ENCODE measurements at places on chromosomes 11 and 22. TPM values are rescaled to one million over a fixed set of nuclear protein-coding genes. Genes with fewer than 3 reads are reported as not detected.

The TUBA8 gene
- total RNA-seq: 47.4 TPM

The KRTAP5-5 gene
- not detected for total RNA-seq

The OSM gene
- total RNA-seq: not detected

The C1QTNF5 gene
- 18.2 TPM for total RNA-seq

The ZNF280B gene
- 13.1 TPM for total RNA-seq

The KLHL35 gene
- total RNA-seq: 9.4 TPM

The SLC1A2 gene
- total RNA-seq: 1,250 TPM

The LMO2 gene
- total RNA-seq: 36.5 TPM
